ENCODE measurements at places on chromosomes 5 and 9.

DNA sequence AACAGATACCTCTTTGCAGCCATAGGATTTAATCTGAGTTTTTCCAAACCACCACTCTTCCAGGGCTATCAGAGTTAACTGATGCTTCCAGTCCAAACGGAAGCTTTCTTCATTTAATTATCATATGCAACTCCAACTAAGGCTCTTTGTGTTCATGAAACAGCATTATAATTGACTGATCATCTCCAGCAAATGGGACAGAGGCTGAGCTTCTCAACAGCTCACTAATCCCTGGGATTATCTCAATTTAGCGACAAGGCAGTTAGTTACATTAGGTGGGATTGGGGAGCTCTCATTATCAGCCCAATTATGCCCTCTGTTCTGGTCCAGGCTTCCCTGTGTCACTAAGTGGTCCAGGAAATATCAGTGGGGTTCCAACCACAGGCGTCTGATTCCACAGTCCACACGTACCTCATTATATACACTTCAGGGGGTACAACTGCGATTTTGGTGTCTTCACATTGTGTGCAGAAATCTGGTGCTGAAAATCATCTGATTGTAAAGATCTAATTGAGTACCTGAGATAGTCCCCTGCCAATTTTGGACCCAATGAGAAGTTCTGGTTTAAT is 313.5 kb upstream of the PANK3 start:
- no peak for DNase-seq

- DNase-seq, result no peak
These were observed 16.6 kb upstream of the PCDHB2 start for GRCh38 chr5:141077826-141078225.

- no peak for DNase-seq
These were observed 474.0 kb upstream of the ACTBL2 start for GRCh38 chr5:57956636-57957035.

DNA sequence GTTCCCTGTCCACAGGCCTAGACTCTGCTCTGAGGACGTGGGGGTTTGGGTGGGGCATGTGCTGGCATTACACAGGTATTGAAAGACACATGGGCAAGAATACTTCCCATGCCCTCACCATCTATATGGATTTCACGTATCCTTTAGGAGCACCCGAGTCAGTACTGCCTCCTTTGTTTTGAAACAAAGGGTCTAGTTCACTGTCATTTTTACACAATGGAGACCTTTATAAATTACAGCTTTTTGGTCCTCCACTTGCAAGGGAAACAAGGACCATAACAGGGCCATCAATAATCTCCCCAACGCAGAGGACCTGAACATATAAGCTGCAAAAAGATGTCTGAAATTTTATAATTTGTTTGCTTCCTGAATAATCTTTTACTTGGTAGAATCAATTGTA is 24.9 kb upstream of the CRHBP start:
- DNase-seq, result no peak

- DNase-seq, result no peak
These were observed 31.6 kb downstream of the CSNK1A1 start for GRCh38 chr5:149519601-149520000.
